ENCODE measurements at places on chromosomes 1 and 21.

DNA sequence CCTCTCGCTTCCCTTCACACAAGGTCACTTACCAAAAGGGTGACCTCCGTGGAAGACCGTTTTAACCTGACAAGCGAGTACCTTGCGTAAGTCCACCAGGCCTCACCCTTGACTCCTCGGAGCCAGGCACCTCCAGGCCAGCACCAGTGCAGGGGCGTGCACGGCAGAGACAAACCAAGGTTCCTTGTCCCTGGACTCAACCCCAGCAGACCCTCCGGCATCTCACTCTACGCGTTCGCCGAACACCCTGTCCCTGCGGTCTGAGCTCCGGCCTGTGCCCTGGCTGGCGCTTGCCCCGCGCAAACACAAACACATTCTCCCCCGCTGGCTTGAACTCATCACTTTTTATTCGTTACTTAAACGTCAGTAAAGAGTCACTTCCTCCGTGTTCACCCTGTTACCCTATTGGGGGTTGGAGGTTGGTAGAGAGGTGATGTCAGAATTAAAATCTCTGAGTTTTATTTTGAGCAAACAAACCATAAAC is 4.5 kb downstream of the TBX15 start:
- DNase-seq = no peak

DNA sequence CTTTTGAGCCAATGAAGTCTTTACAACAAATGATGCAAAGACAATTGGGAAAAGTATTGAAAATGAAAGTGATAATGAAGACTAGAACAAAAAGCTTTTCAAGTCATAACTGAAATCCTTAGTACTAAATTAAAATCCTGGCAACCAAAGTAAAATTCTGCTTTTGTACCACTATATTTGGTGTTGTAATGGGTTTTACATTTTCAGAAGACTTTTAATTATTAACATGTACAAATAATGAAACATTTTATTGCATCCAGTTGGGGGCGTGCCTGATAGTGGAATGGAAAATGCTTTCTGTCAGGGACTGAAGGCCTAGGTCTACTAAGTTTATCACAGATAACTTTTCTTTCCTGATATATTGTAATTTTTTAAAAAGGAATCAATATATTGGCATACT is 89.4 kb downstream of the SDCCAG8 start:
- no peak for DNase-seq

GRCh38 chr1:11874624-11875023 is 15.9 kb upstream of the NPPB start:
- DNase-seq = no peak

DNA sequence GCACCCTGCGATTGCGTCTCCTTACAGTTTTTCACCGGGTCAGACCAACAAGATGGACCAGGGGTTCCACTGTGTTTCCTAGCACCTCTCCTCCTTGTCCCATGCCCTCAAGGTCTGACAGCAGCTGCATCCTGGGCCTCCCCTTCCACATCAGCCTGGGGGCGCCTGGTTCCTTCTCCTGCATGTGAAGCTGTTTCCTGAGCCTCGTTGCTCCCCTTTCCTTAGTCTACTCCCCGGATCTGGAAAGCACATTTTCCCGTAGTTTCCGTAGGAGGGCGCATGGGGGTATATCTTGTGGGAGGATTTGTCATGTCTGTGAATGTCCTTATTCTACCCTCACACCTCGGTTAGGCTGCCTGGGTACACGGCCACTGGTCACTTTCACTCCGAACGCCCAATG is 6.1 kb downstream of the PRDM15 start:
- no peak for DNase-seq

GRCh38 chr1:7831458-7831857 is 21.4 kb downstream of the UTS2 start:
- DNase-seq = no peak

GRCh38 chr1:100009458-100009857 is 39.7 kb downstream of the SLC35A3 start:
- DNase-seq = no peak

GRCh38 chr1:196409586-196409985 is 198.7 kb downstream of the KCNT2 start:
- no peak for DNase-seq

GRCh38 chr1:171751221-171751620 is 9.4 kb upstream of the VAMP4 start:
- DNase-seq = no peak

- no peak for DNase-seq
These were observed 153.5 kb downstream of the TGFBR3 start for GRCh38 chr1:91732291-91733107.

DNA sequence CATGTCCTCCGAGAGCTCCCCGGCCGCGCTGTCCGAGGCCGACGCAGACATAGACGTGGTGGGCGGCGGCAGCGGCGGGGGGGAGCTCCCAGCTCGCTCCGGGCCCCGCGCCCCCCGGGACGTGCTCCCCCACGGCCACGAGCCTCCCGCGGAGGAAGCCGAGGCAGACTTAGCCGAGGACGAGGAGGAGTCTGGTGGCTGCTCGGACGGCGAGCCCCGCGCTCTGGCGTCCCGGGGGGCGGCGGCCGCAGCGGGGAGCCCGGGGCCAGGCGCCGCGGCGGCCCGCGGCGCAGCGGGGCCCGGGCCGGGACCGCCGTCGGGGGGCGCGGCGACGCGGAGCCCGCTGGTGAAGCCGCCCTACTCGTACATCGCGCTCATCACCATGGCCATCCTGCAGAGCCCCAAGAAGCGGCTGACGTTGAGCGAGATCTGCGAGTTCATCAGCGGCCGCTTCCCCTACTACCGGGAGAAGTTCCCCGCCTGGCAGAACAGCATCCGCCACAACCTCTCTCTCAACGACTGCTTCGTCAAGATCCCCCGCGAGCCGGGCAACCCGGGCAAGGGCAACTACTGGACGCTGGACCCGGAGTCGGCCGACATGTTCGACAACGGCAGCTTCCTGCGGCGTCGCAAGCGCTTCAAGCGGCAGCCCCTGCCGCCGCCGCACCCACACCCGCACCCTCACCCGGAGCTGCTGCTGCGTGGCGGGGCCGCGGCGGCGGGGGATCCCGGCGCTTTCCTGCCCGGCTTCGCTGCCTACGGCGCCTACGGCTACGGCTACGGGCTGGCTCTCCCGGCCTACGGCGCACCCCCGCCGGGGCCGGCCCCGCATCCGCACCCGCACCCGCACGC is 547 bp downstream of the FOXD2 start:
- DNase-seq = no peak

DNA sequence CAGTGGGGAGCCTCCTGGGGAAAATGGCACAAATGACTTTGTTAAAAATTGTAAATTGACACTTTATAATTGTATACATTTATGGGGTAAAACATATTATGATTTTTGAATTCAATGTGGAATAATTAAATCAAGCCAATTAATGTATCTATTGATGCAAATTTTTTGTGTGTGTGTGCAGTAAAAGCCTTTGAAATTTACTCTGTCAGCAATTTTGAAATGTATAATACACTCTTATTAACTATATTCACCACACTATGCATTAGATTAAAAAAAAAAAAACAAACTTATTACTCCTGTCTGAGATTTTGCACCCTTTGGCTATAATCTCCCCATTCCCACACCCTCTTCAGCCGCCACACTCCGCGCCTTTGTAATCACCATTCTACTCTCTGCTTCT is 119.2 kb downstream of the S1PR1 start:
- DNase-seq = no peak

DNA sequence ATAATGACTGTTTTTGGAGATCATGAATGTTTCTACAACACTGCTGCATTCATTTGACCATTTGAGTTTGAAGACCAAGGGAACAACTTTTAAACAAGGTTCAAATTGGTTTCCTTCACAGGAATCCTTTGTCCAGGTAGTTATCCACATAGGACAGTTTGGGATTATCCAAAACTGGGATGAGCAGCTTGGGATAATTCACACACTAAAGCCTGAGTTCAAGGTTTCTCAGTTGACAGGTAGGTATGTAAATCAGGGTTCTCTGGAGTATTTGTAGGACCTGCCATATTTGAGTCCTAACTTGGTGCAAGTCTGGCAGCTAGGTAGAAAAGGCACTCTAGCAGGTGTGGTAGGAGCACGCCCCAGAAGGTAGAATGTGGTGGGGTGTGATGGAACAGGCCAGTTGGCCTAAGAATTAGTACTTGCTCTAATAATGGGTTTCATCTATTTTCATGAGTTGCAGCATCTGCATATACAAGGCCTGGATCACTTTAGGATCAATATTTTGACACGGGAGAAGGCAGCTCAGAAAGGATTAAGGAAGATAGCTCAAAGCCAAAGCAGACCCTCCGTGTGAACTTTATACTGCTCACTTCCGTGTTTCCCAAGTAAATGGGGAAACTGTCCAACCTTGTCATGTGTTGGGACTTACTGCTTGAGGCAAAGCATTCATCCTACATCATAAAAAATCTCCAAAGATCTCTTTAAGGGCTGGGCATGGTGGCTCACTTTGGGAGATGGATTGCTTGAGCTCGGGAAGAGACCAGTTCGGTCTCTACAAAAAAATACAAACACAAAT is 14.1 kb upstream of the RAB42 start:
- DNase-seq = no peak

- no peak for DNase-seq
These were observed 268.6 kb downstream of the KAZN start for GRCh38 chr1:14866911-14867612.

DNA sequence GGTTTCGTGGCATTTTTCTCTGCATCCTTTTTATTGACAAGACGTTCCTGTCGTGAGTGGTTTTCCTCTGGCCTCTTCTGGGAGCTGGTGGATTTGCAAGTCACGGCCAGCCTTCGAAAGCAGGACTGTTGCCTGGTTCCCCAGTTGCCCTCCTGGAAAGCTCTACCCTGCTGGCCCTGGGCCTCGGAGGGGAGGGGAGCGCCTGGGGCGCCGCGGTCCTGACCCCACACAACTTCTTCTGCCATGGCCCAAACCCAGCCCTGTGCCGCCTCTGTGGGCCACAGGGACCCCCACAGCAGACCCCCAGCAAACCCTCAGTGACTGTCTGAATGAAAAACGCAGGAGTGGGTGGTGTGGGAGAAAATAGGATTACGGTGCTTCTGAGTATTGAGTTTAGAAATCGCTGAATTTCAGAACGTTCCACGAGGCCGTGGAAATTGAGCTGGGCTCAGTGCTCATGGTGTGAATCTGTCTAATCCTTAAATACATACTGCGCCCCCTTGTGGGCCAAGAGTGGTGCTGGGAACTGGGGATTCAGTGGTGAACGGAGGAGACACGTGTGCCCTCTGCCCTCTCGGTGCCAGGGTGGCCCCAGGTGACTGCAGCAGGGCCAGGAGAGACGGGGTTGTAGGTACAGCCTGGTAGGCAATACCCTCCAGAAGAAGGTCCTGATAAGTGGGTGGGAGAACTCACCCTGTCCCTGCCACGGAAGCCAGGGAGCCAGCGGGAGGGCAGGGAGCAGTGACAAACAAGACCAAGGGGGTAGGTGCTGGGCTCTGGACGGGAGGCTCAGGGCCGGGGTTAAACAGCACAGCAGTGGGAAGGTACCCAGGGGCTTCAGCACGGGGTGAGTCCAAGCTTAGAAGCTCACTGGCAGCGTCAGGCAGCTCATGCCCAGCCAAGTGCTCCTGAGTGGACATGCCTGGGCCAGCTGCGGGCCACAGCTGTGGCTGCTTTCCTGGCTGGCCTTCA is 101.2 kb upstream of the COL6A1 start:
- DNase-seq = peak; percentile 66

DNA sequence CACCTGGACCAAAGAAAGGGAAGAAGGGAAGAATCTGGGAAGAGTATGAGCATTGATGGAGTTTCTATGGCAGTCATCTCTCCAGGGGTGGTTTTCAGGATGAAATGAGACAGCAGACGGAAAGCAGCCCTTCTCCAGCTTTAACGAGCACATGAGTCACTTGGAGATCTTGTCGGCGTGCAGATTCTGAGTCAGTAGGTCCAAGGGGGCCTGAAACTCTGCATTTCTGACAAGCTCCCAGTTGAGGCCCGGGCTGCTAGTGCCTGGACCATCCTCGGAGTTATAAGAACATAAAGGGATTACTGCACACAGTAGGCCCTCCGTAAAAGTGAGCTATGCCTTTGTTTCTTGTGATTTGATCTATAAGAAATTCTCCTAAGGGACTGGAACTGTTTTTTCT is 17.6 kb downstream of the HSPG2 start:
- no peak for DNase-seq

GRCh38 chr1:29682919-29683295 is 446.6 kb downstream of the PTPRU start:
- no peak for DNase-seq

DNA sequence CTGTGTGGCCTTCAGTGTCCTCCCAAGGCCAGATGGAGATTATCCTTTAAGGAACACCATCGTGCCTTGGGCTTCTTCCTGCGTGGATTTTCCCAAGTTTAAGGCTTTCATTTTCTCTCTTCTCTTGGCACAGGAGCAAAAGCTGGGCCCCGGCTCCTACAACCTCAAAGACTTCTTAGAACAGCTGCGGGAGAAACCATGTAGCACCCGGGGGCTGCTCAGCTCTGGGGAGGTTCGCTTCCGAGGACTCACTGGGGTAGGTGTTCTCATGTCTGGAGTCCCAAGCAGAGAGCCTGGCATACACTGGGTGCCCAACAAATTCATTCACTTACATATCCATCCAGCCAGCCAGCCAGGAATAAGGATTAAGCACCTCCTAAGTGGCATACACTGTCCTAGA is 6.6 kb upstream of the TTC22 start:
- DNase-seq = no peak
